ENCODE measurements at places on chromosomes 4 and X.

DNA sequence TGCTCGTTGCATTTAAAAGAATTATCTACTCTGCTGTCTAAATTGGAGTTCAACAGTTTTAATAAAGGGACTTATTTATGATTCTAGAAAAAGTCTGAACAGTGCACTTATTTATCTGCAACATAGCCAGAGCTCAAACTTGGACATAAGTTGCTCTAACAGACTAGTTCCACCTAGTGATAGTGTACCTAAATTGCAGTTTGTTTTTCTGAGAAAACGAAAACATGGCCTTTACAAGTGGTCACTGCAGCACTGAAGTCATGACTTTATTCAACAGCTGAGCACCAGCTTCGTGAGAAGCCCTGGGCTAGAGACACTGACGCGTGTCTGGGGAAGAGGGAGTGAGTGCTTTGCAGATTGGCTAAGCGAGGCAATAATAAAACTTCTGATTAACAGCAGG is 77.3 kb upstream of the IGSF1 start:
- no peak for DNase-seq

DNA sequence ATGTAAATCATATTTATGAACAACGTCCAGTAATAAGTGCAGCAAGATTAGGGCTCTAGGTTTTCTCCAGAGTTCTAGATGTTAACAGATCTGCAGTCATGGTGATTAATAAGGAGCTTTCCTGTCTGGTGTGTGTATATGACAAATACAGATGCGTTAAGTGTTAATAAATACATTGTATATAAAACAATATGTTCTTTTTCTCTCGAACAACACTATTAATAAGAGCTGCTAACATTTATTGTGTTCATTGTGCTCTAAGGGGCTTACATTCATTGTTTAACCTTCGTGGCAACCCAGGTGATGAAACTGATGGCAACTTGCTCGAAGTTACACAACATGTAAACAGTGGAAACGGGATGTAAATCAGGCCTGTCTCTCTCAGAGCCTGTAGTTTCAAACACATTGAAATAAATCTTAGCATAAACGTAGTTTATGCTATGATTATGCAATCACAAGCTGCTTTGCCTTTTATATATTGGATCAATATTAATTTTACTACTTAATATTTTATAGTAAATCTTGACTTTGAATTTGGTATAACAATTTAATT is 547 bp upstream of the CLGN start:
- DNase-seq, result no peak

DNA sequence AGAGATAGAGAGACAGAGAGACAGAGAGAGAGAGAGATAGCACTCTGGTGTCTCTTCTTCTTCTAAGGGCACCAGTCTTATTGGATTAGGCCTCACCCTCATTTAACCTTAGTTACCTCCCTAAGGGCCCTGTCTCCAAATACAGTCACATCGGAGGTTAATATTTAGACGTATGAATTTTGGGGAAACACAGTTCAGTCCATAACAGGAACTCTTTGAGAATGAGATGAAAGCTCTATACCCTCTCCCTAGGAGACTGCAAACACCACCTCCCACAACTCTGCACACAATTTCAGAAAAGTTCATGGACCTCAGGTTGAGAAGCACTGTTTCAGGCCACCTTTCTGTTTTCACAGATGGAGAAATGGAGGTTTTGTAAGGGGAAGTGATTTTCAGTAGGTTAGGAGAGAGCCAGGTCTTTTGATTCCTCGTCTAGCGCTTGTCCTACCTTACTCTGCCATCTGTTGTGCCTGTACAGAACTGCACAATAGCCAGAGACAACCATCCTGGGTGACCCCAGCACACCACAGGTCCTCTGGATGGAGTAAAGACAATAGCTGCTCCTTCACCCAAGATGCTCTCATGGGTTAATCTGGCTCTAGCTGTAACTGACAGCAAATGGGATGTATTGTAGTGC is 16.9 kb upstream of the LOC101059915 start:
- peak; percentile 1 for DNase-seq

- DNase-seq, result peak; percentile 94
These were observed 61.7 kb downstream of the MAML3 start for GRCh38 chr4:140092094-140092851.

DNA sequence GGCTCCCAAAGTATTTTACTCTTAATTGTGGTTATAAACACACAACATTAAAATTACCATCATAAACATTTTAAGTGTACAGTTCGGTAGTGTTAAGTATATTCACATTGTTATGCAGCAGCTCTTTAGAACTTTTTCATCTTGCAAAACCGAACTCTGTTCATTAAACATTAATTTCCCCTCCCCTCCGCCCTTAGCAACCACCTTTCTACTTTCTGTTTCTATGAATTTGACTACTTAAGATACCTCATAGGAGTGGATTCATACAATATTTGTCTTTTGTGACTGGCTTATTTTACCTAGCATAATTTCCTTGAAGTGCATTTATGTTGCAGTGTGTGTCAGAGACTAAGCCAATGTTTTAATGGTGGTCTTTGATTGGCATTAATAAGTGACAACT is 32.6 kb downstream of the IL13RA1 start:
- no peak for DNase-seq

DNA sequence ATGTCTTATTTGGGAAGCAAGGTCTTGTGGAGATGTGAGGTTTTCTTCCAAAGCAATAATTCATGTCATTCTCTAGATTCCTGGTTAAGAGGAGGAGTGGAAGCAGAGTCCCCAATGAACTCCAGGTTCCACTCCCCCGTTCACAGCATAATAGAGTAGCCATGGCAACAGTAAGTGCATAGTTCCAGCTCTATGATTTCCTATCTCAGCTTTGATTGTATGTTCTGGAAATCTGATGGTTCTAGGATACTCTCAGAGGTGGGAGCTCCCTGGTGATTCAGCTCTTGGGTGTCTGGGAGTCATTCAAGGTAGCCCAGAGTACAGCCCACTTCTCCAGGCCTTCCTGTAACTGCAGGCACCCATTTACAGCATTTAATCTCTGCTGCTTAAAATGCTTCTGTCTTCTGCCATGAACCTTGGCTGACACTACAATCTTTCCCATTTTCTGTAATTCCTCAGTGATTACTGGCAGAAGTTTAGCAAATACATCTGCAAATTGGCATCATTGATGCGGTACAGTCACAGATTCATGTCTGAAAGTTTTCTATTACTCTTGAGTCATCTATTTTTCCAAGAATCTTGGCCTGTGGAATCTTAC is 242.0 kb downstream of the MAPK10 start:
- no peak for DNase-seq

- no peak for DNase-seq
These were observed 21.5 kb upstream of the ENPEP start for GRCh38 chr4:110454441-110454840.

DNA sequence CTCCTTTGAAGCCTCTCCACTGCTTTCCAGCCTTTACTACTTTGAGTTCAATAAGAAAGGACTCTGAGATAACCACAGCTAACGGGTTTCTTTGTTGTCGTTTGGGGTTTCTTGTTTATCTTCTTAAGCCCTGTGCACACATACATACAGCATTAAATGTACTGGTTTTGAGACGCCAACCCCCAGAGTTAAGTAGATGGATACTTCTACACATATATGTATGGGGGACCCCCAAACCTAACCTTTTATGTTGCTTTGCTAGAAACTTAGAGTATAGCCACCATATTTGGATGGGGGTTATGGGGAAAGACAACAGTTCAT is 697 bp downstream of the CEP135 start:
- DNase-seq, result no peak

DNA sequence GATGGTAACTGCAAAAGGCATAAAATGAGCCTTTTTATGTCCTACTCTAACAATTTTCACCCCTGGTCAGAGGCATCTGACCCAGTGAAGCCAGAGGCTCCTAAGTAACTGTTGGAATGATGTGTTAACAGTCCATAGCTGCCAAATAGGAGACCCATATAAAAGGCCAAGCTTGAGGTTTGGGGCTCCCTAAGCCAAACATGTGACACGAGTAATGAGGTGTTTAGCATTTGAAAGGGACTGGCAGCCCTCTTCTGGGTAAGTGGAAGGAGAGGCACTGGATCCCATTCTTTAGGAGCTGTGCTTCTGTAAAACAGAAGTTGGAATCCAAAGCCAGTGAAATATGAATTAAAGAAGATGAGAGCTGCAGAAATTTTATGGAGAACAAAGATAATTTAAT is 100.6 kb upstream of the PNPLA4 start:
- no peak for DNase-seq

- DNase-seq, result no peak
These were observed 127.6 kb downstream of the EIF4E start for GRCh38 chr4:98801259-98801725.

GRCh38 chrX:114017086-114017485 is 566.8 kb upstream of the HTR2C start:
- DNase-seq, result no peak

DNA sequence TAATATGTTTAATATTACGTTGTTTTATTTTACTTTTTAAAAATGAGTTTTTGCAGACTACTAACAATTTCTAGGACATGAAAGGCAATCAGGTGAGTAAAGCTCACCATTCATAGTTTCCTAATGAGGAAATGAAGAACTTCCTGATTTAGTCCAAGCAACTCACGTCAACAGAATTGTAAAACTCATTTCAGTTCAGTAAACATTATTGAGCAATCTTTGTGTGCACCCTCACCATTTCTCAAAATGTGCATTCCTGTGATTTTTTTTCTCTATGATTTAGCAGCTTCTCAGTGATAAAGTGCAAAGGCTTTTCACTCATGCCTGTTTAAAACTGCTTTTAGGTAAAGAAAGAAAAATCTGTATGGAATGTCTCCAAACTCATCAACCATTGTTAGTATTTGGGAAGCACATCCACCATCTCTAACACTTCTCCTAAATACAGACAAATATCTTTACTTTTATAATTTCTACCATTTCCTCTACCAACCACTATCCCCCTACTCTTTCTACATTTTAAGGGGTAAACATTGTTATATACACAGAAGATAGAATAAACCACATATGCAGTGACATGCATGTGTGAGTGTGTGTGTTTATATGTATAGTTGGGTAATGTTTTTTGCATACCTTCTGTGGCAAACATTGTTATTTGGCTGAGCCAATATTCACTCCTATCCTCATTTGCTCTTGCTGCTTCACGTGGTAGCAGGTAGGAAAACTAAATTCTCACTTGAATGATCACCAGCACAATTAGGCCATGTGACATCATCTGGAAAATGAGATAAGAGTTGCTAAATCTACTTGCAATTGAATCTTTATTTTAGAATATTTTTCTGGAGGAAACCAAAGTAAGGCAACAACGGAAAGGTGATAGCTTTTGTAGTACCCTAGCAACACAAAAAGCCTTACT is 54.7 kb upstream of the PRDM8 start:
- no peak for DNase-seq

GRCh38 chrX:50613846-50614245 is 143.2 kb upstream of the DGKK start:
- no peak for DNase-seq

DNA sequence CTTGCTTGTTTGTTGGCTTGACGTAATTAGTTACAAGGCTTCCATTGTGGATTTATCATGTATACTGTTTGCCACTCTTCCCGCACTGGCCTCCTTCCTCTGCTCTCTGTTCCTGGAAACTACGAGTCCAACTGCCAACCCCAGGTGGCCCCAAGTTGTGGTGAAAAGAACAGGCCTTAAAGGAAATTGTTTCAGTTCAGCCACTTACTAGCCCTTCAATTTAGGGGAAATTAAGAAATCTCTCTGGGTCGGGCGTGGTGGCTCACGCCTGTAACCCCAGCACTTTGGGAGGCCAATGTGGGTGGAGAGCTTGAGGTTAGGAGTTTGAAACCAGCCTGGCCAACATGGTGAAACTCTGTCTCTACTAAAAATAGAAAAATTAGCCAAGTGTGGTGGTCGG is 28.0 kb downstream of the RBM47 start:
- no peak for DNase-seq

DNA sequence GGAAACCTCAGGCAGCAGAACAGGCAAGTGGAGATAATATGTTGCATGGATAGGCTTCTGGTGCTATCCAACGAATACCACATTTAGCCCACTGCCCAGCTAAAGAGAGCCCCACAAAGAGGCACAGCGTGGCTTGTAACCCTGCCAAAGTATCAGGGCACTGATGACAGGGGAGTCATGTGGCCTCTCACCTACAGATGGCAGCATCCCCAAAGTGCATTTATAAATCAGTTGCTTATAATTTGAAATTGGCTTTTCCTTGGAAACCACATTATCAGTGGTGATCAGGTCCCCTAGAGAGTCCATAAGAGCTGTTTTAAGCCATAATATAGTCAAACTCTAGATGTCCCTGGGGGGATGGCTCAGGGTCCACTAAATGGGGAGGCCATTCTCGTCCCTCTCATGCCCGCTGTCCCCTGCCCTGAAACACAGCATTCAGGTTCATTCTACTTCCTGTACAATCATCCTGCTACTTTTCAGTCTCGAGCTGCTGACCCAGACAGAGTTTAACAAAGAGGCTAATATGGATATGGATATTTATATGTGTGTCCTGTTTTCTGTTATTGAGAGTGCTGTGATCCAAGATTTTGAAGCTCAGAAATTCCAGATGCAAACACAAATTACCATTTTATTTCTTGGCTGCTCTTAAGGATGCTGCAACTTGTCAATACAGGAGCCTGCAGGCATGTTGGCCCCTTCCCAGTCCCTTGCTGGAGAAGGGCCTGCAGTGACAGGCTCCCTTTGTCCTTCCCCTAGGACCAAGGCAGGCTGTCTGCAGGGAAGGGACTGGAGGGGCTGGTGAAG is 28.5 kb downstream of the SRPX start:
- peak; percentile 15 for DNase-seq

DNA sequence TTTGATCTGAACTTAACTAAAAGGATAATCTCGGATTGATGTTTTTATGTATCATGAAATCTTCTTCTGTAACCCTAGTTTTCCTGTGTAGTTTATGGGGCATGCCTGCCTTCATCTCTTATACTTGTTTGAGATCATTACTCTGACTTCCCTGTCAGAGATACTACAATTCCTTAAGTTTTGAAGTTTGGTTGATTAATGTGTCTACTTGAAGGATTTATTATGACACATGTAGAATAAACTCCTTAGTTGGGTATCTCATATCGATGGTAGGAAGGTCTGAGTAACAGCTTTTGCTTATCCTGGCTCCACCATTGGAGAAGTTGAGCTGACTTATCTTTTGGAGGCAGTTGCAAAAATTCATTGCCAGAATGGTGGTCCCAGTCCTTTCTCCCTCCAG is 46.7 kb downstream of the WWC2 start:
- no peak for DNase-seq

DNA sequence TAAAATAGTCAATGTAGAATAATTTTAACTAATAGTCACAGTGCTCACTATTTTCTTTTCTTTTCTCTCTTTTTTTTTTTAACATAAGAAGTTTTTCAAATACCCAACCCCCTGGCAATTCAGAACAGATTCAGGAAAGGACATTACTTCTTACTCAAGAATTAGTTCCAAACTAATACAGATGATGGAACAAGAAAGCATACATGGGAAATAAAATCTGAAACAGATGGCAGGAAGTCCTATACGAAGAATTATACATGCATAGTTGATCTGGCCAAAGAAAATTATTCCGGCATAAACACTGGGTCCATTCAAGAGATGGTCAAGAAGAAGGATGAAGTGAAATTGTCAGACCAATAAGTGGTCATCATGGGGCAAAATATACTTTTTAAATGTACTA is 614.4 kb upstream of the INTU start:
- DNase-seq, result no peak
